ENCODE measurements at places on chromosomes 12 and 14. TPM values are rescaled to one million over a fixed set of nuclear protein-coding genes. Genes with fewer than 3 reads are reported as not detected.

The RFLNA gene
- not detected for total RNA-seq

- no peak overlapping the region for H3K4me3 ChIP-seq
- DNase-seq = no peak
- no peak overlapping the region for H3K27ac ChIP-seq
- H3K27me3 ChIP-seq = no peaks in the 10 kb centered on the region
- peaks cover 2% of the 10 kb centered on the region for H3K36me3 ChIP-seq
These were observed 295.7 kb downstream of the BCL11B start for GRCh38 chr14:98976271-98976670.

GRCh38 chr14:105882626-105883025, 356.2 kb downstream of the TMEM121 start:
- H3K27me3 ChIP-seq = no peaks in the 10 kb centered on the region
- peaks cover 4% of the 10 kb centered on the region for H3K4me1 ChIP-seq
- H3K4me3 ChIP-seq = no peak overlapping the region
- no peak overlapping the region for H3K27ac ChIP-seq
- no peak for DNase-seq

DNA sequence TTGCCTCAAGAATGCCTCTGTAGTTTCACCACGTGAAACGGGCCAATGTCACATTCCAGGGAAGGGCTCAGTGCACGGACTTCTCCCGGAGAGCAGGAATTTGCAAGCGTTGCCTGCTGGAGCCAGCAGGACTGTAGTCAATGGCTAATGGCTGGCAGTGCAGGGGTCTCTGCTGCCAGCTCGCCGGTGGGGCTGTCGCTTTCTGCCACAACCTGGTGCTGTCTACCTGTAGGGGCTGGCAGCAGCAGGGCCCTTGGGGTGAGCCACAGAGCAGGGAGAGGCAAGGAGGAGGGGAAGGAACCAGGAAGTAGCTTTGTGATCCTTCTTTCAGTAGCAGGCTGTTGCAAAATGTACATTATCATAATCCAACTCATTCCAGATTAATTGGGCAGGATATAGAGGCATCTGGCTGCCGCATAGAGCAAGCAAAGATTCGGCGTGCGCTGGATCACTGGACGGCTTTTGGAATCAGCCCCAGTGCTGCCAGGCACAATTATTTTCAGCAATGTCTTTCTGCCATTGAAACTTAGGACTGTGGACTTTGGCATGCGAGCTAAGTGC, 114.1 kb downstream of the PAPOLA start:
- no peaks in the 10 kb centered on the region for H3K4me1 ChIP-seq
- H3K27ac ChIP-seq = no peak overlapping the region
- no peaks in the 10 kb centered on the region for H3K36me3 ChIP-seq
- no peaks in the 10 kb centered on the region for H3K27me3 ChIP-seq
- DNase-seq = no peak
